ENCODE measurements at places on chromosomes 11 and 22.
A peak's percentile ranks its signal among the peaks of the same experiment; 100 is the strongest.

- no peak for DNase-seq
Measured at GRCh38 chr11:76526878-76527277, 82.1 kb downstream of the EMSY start.

DNA sequence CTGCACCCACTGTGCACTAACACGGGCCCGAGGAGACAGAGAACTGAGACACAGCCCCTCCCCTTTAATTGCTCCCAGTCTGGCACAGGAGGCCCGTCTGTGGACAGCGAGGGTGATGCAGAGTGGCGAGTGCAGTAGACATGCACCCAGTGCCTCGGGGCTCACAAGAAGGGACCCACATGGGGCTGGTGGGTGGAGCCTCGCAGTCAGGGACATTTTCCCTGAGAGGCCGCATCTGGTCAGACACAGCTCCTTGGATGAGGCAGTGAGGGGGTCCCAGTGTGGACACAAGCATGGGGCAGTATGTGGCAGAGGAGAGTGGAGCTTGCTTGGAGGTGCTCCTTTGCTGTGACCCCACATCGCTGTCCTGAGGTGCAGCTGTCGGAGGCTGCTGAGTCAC lies 54.8 kb downstream of the SBF1 start:
- no peak for DNase-seq

GRCh38 chr22:32805361-32805881 lies 3.9 kb downstream of the TIMP3 start:
- no peak for DNase-seq

GRCh38 chr11:2271077-2271326 lies 614 bp upstream of the ASCL2 start:
- DNase-seq: no peak

DNA sequence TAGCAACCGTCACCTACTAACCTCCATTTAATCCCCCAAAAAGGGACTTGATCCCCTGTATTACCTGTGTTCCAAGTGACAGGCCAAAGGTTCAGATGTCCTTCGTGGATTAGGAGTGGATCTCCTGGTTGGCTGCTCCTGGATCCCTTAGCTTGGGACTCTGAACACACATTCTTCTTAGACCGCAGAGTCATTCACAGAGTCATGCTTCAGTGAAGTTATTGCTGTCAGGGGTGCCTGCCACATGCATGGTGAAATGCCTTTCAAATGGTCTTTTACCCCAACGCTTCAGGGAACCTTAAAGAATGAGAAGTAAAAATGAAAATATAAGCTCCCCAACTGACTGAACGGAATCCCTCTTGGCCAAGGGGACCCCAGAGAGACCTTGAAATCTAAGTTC lies 49.1 kb downstream of the ADAMTS8 start:
- no peak for DNase-seq

- DNase-seq: no peak
Measured at GRCh38 chr22:38109371-38110001, 998 bp downstream of the BAIAP2L2 start.

DNA sequence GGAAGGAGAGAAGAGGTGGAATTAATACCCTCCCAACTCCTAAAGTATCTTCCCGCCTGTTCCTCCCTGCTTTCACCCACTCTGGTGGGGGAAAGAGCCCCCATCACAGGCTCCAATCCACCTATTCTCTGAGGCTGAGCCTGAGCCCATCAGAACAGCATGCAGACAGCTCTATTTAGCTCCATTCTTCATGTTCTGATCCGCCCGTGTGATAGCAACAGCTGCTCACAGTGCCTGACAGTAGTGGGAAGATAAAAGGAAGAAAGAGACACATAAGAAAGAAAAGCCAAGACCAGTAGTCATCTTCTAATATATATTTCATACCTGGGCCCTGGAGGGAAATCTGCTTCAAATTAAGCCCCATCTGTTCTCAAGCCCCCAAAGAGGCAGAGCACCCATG lies 80.3 kb upstream of the AKIP1 start:
- no peak for DNase-seq

GRCh38 chr11:106032861-106033260 lies 10.8 kb upstream of the MSANTD4 start:
- no peak for DNase-seq

DNA sequence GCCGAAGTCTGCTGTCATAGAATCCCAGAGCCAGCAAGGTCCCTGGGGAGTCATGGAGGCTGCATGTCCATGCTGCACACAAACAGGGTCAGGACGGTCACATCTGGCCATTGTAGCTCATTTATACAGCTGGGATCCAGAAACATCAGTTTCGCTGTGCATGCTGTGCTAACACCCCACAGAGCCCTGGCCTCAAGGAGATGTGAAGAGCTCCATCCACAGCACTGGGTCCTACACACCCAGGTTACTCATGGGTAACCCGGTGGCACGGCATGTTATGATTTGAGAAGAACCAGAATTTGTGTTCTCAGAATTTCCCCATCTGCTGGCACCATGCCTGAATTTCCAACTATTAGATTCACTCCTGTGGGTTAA lies 146.3 kb upstream of the ARHGAP20 start:
- DNase-seq: no peak

DNA sequence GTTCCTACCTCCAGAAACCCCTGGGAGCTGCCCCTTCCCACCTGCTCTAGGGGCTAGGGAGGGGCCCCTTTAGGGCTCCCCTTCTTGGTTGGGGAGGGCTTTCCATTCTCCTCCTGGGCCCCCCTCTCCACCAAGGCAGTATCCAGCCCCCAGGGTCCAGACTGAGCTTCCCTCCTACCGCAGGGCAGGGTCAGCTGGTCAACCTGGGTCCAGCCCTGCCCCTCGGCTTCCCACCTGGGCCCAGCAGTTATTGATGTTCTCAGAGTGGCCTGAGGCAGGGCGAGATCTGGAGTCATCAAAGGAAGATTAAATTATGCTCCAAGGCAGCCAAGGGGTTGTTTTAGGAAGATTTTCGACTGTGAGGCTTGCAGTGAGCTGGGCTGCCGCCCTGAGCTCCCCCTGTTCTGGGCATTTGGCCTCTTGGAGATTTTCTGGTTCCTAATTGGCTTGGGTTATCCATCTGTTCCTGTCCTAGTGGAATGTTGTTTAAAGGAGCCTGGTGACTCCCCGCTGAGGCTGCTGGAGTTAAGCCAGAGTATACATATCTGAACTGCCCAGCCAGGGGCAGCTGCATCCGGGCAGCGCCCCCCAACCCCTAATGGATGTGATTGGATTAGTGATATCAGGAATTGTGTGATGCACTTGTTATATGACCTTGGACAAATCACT lies 1.8 kb upstream of the SLC22A8 start:
- peak; percentile 17 for DNase-seq

GRCh38 chr11:48024635-48025071 lies 44.3 kb downstream of the PTPRJ start:
- DNase-seq: no peak

- no peak for DNase-seq
Measured at GRCh38 chr11:72609476-72609875, 64.7 kb downstream of the PDE2A start.

DNA sequence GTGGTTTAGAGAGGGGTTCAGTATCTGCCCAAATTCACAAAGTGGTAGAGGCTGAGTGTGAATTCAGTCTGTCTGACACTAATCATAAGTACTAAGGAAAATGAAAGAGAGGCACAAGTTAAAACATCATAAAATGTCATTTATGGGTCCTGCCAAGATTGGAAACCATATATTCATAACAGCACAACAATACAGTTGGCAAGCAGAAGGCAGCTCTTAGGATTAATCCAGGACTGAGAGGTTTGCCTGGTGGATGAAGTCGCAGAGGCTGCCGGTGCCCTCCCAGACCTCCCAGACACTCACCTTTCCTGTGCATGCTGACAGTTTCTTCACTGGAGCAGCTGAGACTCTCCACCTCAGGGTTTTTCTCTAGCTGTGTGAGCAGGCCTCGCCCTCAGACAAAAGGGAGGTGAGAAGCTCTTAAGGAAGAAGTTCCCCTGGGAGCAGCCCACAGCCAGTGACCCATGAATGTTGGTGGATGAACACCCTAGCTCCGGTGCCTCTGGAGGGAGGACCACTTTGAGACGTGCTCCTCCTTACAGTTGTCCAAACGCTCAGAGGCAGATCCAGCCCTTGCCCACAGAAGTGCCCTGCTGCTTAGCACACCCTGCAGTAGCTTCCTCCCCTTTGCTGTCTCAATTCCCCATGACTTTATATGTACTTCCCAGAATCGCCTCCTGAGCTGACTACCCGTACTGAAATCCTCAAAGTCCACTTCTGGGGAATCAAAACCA lies 43.7 kb downstream of the MAML2 start:
- DNase-seq: no peak

- DNase-seq: no peak
Measured at GRCh38 chr11:130050257-130050656, 19.4 kb upstream of the APLP2 start.

DNA sequence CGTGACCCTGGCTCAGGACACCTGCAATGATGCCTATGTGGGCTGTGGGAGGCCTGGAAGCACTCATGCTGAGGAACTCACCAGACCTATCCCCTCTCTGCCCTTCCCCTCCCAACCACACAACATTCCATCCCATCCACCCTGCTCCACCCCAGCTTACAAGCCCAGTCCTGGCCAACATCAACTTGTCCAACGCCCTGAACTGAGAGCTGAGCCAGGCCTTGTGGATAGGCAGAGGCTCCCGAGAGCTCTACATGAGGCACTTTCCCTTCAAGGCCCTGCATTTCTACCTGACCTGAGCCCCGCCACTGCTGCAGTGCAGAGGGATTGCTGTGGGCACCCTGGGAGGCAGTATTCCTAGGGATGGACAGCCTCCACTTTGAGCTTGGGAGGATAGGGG lies 112.4 kb downstream of the PDE2A start:
- no peak for DNase-seq

GRCh38 chr22:48431536-48432315 lies 1395.9 kb downstream of the BRD1 start:
- no peak for DNase-seq
